ENCODE measurements at places on chromosomes 1 and 21.

- DNase-seq = no peak
Observed at GRCh38 chr21:45588086-45588825, 46.0 kb upstream of the SLC19A1 start.

GRCh38 chr1:18618546-18619466 is 11.8 kb upstream of the PAX7 start:
- DNase-seq = no peak

DNA sequence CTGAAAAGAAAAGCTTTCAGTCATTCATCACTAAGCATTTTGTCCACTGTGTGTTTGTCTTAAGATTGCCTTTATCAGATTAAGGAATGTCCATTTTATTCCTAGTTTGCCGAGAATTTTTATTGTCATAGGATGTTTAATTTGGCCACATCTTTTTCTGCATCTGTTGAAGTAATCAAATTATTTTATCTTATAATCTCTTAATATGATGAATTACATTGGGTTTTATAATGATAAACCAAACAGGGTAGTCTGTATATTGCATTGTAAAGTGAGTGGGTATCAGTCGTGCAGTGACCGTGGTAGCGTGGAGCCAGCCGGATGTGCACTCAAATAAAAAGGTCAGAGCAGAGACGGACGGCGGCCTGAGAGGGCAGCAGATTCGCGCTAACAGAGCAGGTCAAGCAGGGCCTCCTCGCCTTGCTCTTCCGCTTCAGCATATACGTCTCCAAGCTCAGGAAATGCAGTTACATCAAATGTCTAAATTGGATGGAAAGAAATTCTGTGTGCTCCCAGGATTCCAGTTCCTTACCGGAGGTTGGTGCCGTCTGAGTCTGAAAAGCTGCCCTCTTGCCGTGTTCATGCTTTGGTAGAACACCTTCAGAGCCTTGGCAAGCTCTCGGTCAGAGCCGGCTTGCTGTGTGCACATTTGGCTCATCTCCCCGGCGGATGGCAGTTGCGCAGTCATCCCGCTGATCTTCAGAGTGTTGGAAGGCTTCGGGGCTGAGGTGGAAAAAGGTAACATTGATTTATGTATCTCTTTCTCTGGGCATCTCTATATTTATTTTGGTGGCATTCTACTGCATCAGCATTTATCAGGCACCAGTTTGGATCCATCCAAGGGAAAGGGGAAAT is 51.5 kb downstream of the SCCPDH start:
- DNase-seq = no peak

DNA sequence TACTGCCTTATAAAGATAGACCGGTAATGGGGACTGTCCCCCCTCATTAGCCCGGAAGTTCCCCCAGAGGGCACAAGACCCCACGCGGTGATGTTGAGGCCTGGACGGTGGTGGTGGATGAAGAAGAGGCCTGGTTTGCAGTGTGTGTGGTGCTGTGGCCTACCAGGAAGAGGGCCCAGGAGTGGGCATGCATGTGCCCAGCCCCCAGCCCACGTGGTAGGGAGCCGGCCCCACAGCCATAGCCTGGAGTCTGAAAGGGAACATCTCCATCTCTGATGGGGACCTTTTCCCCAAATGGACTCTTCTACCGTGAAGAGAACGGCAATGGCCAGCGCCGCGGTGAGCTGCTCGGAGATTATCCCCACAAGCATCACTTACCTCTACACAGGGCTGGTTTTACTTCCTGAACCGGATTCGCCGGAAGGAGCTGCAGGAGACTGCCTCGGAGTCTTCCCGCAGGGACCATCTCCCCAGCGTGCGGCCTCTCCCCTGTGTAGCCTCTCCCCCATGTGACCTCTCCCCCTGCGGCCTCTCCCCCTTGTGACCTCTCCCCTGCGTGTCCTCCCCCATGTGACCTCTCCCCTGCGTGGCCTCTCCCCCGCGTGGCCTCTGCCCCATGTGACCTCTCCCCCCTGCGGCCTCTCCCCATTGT is 20.6 kb downstream of the RRP1 start:
- no peak for DNase-seq

DNA sequence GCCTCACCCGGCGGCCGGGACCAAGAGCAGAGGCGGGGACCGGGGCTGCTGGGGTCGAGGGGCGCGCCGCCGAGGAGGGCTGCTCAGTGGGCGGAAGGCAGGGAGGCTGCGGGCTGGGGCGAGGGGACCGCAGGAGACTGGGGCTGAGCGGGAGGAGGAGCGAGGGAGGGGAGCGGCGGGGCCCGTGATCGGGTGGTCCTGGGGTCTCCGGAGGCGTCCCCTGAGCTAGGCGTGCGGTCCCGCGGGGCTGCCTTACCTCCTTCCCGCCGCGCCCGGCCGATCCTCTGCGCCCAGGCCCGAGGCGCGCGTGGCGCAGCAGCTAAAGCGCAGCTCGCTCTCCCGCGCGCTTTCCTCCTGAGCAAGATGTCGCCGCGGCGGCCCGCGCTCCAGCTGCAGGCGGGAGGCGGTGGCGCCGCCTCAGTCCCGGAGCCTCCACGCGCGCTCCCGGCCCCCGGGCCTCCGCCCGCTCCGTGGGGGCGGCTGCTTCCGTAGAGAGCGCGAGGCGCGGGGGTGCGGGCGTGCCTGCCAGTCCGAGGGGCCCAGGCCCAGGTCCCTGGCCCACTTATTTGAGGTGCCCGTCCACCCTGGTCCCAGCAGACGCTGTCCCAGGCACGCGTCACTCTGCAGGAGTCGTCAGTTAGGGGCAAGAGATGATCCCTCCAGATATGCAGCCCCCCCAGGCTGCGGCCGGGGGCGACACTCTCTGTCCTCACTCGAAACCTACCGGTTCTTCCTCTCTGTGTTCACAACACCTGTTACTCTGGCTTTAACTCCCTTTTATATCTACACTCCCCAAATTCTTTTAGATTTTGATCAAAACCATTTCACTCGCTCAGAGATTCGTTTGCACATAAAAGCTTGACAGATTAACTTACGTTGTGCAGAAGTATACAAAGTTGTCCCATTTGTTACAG is at the start of gene CCSAP:
TSS of gene CCSAP (minus strand) at position 392 of the 914 bp plus-strand sequence. CDS start 582 bp downstream, outside the sequence.
- peak; percentile 33 for DNase-seq

DNA sequence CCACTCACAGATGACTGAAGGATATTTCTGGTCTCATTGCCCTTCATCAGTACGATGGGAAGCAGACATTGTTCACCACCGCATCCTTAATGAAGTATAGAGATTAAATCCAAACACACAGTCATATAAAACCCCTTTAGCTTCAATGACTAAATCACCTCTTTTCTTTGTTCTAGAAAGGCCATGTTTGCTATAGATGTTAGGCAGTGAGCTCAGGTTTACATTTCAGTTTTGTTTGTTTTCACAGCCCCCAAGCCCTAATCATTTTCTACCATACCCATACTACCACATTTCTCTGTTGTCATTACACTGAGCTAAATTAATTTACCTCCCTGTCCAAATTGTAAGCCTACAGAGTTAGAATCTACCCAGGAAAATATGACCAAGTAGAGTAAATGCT is 385.1 kb downstream of the NTNG1 start:
- no peak for DNase-seq

DNA sequence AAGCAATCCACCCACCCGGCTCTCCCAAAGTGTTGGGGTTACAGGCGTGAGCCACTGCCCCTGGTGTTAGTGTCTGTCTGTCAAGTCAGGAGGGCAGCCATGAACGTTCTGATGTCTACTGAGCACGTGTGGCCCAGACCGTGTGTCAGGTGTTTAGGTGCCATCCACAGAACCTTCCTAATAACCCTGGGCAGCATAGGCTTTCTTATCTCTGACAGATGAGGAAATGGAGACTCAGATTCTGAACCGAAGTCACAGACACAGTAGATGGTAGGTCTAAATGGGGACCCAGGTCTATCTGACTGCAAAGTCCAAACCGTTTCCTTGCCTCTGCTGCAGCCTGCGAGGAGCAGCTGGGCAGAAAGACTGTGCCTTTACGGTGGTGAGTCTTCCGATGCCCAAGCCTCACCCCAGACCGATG is 622 bp upstream of the IL6R start:
- no peak for DNase-seq

GRCh38 chr1:39646232-39647081 is 7.0 kb upstream of the HEYL start:
- no peak for DNase-seq

- DNase-seq = no peak
Observed at GRCh38 chr1:64135462-64136223, 67.8 kb upstream of the UBE2U start.

DNA sequence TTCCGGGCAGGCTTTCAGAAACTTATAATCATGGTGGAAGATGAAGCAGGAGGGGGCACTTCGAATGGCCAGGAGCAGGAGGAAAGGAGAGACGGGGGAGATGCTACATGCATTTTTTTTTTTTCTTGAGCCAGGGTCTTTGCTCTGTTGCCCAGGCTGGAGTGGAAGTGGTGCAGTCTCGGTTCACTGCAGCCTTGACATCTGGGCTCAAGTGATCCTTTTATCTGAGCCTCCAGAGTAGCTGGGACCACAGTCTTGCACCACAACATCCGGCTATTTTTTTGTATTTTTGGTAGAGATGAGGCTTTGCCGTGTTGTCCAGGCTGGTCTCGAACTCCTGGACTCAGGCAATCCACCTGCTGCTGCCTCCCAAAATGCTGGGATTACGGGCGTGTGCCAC is 61.6 kb downstream of the SELENOF start:
- DNase-seq = no peak

- no peak for DNase-seq
Observed at GRCh38 chr1:12206792-12207424, 22.9 kb upstream of the VPS13D start.

DNA sequence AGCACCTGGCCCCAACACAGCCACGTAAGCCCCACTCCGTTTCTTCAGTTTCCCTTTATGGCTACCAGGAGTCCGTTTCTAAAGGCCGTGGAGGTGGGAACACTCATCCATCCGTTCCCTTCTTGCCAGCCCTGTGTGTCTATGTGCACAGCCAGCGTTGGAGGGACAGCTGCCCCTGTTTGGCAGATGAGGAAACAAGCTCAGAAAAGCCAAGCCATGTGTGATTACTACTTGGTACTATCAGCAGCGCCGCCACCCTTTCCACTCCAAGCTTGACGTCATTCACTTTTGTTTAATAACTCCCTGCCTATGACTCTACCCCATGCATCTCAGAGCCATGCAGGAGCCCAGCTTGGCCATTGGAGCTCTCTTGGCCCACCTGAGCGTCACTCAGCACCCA is 3.5 kb downstream of the LRP8 start:
- DNase-seq = no peak

GRCh38 chr1:166193057-166193698 is 26.4 kb upstream of the FAM78B start:
- no peak for DNase-seq

DNA sequence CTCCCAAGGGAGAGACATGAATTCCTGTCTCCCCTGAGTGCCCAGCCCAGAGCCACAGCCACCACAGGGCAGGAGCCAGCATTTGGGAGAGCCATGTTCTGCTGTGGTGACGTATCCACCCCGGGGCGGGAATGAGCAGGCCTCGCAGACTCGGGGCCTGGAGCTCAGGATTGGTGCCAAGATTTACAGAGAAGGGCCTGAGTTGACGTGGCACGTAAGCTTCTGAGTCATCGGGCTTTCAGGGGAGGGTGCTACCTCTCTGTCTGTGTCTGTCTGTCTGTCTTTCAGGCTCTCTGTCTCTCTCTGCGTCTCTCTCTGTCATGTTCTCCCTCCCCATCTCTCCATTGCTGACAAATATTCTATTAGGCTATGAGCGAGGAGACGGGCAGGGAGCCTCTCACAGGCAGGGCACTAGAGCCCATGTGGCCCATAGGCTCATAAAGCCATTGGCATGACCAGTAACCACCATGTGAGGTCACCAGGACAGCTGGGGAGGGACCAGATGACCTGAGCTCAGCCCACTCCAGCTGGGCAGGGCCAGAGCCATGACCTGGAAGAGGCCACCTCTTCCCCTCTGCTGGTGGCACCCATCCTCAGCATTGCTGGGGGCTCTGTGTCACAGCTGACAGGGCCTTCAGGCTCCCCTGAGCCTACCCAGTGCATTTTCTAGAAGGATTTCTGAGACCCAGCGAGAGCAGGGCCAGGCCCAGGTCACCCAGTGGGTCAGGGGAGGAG is 300.0 kb upstream of the VAMP3 start:
- DNase-seq = no peak

GRCh38 chr1:89633800-89634625 is 1.1 kb downstream of the LRRC8C start:
- DNase-seq = no peak

DNA sequence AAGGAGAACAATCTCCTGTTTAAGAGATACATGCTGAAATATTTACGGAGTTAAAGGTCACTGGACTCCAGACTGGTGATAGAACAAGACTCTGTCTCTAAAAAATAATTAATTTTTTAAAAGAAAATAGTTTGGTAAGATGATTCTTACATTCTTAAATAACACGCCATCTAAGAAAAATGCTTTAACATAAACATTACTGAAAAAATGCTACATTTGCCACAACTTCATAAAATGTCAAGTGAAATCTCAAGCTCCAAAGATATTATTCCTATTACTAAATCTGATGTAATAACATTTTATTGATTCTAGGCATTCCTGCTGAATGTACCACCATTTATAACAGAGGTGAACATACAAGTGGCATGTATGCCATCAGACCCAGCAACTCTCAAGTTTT is 4.1 kb downstream of the ANGPTL3 start:
- no peak for DNase-seq

DNA sequence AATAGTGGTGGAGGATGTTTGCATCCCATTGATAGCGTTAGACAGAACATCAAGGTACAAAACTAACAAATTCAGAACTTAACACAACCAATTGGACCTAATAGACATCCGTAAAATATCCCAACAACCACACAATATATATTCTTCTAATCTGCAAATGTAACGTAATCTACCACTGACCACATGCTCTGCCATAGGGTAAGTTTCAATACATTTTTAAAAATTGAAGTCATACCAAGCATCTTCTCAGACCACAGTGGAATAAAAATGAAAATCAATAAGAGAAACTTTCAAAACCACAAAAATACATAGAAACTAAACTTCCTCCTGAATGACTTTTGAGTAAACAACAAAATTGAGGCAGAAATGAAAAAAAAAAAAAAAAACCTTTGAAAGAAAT is 1087.5 kb downstream of the KCNT2 start:
- no peak for DNase-seq

- DNase-seq = no peak
Observed at GRCh38 chr1:217540321-217540720, 90.6 kb downstream of the GPATCH2 start.
